Endodermal cell (in vitro differentiated cells): ENCODE measurements at places on chromosomes 6 and 20. TPM values are rescaled to one million over a fixed set of nuclear protein-coding genes. Genes with fewer than 3 reads are reported as not detected.

- no peak for DNase-seq
Observed at GRCh38 chr20:50247196-50248094, 56.8 kb downstream of the CEBPB start.

Gene WASF1
- 34.8 and 35.3 TPM in 2 replicates for total RNA-seq

GRCh38 chr6:158039571-158040050, 57.9 kb downstream of the SYNJ2 start:
- no peak for DNase-seq

DNA sequence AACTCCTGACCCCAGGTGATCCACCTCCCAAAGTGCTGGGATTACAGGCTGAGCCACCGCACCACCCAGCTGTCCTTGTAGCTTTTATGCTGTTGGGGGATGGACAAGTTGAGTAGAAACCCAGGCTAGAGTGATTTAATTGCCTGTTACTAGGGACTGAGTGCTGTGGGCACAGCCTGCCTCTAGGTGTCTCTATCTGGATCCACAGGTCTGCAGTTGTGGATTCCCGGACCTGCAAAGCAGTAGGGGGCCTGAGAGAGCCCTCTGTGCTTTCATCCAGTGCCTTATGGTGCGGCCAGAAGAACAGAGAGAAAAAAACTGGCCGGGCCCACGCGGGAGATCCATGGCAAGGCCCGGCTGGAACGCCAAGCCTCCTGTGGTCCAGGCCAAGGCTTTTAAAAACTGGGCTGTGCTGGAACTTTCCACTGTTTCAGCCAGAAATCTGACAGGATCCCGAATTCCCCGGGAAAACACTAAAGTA, 5.2 kb downstream of the SIRPA start:
- peak; percentile 92 for DNase-seq

Gene SERINC3
- total RNA-seq = 90.4 and 91.3 TPM in 2 replicates

DNA sequence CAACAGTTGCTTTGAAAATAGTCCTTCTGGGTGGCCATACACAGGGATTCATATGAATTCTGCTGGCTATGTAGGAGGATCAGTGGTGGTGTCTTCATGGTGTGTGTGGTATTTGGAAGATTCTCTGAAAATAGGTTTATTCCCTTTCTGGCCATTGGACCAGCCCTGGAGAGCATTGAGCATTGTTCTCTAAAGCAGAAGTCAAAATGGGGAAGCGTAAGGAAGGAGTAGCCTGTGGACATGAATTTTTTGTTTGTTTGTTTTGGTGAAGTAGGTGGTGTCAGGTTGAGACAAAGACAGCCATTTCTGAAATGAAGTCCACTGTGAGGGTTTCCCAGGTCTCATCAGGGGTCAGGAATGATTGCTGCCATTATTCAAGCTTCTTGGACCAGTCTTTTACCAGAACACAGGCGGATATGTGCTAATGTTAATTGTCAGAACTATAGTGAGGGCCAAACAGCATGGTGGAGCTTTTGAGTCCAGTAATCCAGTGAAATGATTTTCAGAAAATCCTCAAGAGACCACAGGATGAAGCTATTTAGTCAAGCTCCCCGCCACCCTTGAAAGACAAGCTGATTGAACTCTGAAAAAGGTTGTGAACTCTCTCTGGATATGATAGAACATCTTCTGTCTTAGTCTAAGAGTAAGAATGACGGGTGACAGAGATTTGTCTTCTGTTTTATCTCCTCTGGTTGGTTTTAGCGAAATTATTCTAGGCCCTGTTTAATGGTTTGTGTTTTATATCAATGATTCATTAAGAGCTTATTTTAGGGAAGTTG, 60.0 kb downstream of the DNAH8 start:
- DNase-seq = no peak
